T-helper 17 cell (primary cell): ENCODE measurements at places on chromosomes 11 and 22. TPM values are rescaled to one million over a fixed set of nuclear protein-coding genes. Genes with fewer than 3 reads are reported as not detected.
A peak's percentile ranks its signal among the peaks of the same experiment; 100 is the strongest.

Gene VWCE
- 1.4 TPM for total RNA-seq

Gene OR5AK2
- not detected for total RNA-seq

Gene TRPC6
- total RNA-seq, result not detected

Gene ANGPTL5
- not detected for total RNA-seq

GRCh38 chr11:86174101-86175046, 70.2 kb upstream of the EED start:
- DNase-seq, result no peak

DNA sequence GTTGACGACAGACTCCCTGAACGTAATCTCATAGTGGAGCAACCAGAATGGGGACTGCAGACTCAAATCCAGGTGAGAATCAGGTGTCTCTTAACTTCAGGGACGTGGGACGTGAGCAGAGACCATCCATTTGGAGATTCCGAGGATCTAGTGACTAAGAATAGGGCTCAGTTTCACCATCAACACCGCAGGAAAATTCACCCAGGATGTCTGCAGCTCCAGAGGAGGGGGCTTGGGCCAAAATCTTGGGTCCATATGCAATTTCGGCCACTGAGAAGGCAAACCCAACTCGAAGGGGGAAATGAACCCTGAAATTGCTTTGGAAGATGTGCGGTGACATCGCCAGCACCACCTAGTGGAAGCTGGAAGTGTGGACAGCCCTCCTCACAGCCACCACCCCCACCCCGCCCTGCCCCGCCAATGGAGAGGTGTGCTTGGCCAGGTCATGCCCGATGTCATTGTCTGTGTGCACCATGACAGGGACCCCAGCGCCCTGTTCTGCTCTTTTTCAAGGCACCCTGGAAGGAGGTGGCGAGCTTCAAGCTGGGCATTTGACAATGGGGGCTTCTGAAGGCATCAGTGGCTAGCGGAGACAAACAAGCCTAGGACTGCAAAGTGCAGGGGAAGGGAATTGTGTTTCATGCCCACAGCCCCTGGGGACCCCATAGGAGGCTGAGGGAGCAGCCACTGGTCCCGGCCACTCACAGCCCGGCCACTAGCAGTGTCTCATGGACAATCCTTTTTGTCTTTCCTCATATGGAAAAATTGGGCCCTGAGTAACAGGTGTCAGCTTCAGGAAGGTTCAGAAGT, 24.8 kb downstream of the APOL1 start:
- DNase-seq, result peak; percentile 48

- no peak for DNase-seq
These were observed 106.3 kb upstream of the CARD18 start for GRCh38 chr11:105245781-105246315.

DNA sequence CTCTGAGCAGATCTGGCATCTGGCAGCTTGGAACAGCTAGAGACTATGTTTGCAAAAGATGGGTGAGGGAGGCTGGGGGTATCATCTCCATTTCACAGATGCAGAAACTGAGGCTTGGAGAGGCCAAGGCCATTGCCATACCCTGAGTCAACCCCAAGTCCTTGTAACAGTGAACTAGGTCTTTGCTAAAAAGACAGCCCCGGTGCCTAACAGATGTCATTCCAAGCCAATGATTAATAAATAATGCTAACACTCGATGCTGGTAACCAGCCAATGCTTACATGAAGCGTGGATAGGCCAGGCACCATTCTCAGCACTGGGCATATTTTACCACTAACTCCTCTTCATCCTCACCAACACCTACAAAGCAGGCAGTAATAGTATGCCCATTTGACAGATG, 164.0 kb downstream of the MN1 start:
- DNase-seq, result no peak

DNA sequence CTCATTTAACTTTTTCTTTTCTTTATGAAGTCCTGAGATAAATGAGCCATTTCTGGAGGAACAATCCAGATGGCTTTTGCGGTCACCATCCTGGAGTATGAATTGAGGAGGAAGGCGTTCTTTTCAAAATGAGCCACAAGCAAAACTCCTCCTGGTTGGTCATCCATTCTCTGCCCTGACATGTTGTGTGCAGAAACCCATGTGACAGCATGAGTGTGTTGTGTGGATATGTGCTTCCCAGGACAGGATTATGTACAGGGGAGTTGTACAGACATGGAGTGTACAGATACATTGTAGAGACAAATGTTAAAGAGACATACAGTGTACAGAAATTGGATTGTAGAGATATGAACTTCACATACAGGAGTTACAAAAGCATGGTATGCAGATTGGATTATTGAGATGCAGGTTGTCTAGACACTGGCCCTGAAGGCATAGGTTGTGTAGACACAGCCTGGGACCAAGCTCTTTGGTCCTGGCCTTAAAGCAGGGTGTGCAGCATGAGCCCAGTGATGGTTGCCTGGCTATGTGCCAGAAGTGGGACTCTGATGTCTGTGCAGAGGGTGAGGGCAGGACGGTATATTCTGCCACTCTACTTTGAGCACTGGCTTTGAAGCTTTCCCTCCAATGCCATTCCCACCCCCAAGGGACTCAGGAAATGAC, 178.5 kb upstream of the ZBED5 start:
- no peak for DNase-seq

- no peak for DNase-seq
These were observed 8.7 kb downstream of the COMMD9 start for GRCh38 chr11:36280531-36280930.

- DNase-seq, result no peak
These were observed 65.0 kb downstream of the SPON1 start for GRCh38 chr11:14027525-14027924.

GRCh38 chr11:20022363-20023081, 137.8 kb downstream of the DBX1 start:
- no peak for DNase-seq

- no peak for DNase-seq
These were observed 82.1 kb downstream of the EMSY start for GRCh38 chr11:76526878-76527277.

- no peak for DNase-seq
These were observed 856.4 kb downstream of the LRRC4C start for GRCh38 chr11:40602866-40603552.

- DNase-seq, result no peak
These were observed 174.0 kb downstream of the TBC1D22A start for GRCh38 chr22:46936378-46936903.

DNA sequence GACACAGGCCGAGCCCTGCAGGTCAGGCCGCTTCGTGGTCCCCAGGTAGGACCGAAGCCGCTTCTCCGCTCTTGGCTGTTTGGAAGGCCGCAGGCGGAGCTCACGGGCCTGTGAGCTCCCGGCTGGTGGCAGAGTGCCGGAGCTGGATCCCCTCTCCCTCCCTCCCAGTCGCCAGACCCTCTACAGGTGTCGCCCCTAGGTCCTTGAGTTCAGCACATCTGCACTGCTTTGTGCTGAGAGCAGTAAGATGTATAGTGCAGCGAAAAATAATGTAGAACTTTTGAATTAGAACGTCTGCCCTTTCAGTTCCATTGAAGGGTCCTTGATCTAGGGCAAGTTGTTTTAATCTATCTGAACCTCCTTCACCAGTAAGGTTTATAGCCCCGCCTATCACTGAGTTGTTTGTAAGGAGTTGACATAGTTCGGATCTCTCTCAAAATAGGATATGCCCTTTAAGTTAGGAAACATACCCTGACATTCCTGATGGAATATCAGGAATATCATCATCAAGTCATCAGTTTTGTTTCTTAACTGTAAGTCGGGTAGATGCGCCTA, 419 bp downstream of the ANKRD49 start:
- DNase-seq, result no peak

DNA sequence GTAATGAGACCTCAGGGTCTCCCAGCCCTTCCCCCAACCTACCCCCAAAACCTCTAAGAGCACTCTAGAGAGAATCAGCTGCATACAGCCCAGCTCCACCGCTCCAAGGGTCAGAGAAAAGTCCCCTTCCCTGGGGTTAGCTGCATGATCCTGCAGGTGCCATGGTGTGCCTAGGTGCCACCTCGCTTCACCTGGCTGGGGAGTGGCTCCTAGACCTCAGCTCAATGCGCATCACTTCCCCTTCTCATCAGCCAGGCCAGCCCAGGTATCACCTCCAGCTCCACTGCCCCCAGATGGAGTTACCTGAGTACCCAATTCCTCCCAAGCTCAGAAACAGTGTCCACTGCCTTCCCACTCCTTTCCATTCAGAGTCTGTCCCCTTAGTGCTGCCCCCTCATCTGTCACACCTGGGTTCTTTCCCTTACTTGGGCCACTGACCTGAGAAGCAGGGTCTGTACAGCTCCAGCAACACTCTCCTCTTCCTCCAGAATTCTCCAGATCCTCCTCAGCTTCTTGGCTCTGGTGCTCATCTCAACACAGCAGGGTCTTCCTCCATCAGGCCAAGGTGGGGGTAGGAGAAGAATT, 1.3 kb downstream of the STARD10 start:
- no peak for DNase-seq
